Natural killer cell treated with Interleukin-12 subunit alpha and Interleukin-12 subunit beta and Interleukin-15 and Interleukin-18, amount 100 ng/mL, for 72 hours (primary cell): ENCODE measurements at places on chromosomes 2 and 18. TPM values are rescaled to one million over a fixed set of nuclear protein-coding genes. Genes with fewer than 3 reads are reported as not detected.

Gene CLEC4F
- 8.9 TPM for total RNA-seq

Gene LOXHD1
- not detected for total RNA-seq

Gene GPR55
- total RNA-seq = 5.5 TPM

Gene FBXO41
- total RNA-seq = 40.1 TPM

Gene FBLN7
- 0.61 TPM for total RNA-seq

Gene STK17B
- 162 TPM for total RNA-seq

Gene CDH19
- total RNA-seq = not detected

Gene FBXO15
- 0.90 TPM for total RNA-seq

Gene CAVIN2
- total RNA-seq = not detected

Gene LRP2
- total RNA-seq = not detected

Gene G6PC2
- not detected for total RNA-seq

DNA sequence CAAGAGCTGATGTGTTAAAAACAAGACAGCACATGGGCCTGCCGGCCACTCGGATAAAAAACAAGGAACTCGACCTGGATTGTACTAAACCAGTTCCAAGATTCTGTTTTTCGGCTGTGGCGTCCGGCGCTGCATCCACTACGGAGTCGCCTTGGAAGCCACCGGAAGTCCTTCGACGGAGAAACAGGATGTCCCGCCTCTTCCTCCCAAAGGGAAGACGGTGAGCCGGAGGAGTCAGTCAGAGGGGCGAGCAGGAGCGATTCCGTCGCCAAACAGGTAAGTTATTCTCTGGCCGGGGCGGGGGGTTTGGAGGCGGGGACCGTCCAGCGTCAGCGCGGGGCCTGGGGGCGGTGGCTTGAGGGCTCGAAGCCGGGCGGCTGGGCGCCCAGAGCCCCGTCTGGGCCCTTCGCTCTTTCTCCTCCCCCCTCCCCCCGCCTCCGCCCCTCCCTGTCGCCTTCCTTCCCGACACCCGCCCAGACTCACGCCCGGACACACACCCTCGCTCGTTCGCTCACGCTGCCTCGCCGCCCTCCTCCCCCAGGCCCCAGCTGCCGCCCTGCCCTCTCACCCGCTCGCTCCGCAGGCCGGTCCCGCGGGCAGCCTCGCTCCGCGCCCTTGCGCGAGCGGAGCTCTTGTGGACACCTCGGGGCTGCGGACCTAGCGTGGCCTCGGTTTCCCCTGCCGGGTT lies at the start of gene ZNF407:
ZNF407 (plus strand) TSS at position 209 of the 688 bp plus-strand sequence. CDS start 33,150 bp downstream, outside the sequence.
- no peaks in the 10 kb centered on the region for H3K27me3 ChIP-seq
- no peaks in the 10 kb centered on the region for H3K36me3 ChIP-seq
- H3K27ac ChIP-seq = peak within 1 kb of the TSS; percentile 98

DNA sequence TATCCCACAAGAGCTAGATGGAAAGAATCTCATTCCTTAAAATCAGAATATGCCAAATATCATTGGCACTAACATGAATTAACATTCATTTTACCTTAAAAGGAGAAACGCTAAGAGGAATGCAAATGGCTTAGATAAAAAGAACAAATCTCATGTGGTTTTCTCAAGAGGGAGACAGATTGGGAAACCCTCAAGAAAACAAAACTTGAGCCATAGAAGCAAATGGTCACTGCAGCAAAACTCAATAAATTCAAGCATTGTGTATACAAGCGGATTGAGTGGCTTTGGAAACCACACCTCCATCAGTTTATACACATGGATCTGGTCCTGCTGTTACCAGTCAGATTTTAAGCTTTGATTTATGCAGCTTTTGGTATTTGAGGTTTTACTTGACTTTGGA lies 1331.8 kb upstream of the ZEB2 start:
- H3K4me1 ChIP-seq = no peaks in the 10 kb centered on the region
- no peak overlapping the region for H3K4me3 ChIP-seq
- no peak overlapping the region for H3K27ac ChIP-seq
- H3K36me3 ChIP-seq = no peaks in the 10 kb centered on the region

GRCh38 chr2:124658373-124658772 lies 633.3 kb downstream of the CNTNAP5 start:
- H3K4me3 ChIP-seq = no peak overlapping the region
- no peak for DNase-seq
- no peaks in the 10 kb centered on the region for H3K36me3 ChIP-seq
- no peaks in the 10 kb centered on the region for H3K27me3 ChIP-seq
- H3K4me1 ChIP-seq = no peaks in the 10 kb centered on the region
- H3K27ac ChIP-seq = no peak overlapping the region

DNA sequence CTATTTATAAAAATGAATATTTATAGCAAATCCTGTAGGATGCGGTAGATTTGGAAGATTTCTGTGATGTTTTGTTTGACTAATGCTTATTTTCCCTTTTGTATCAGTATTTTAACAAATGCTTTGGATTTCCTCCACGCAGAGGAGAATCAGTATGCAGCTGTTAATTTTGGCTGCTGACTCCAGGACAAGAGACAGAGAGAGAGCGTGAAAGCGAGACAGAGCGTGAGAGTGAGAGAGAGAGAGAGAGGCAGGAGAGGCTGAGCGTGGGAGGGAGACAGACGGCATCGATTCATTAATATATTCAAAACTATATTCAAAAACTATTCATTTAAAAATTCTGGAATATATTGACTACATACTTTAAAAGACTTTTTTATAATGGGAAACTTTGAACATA lies 62.5 kb downstream of the RRM2 start:
- no peak overlapping the region for H3K4me3 ChIP-seq
- H3K27ac ChIP-seq = no peak overlapping the region
- no peaks in the 10 kb centered on the region for H3K27me3 ChIP-seq
- DNase-seq = no peak

- no peak for DNase-seq
- no peak overlapping the region for H3K27ac ChIP-seq
- H3K36me3 ChIP-seq = no peaks in the 10 kb centered on the region
- H3K4me1 ChIP-seq = no peaks in the 10 kb centered on the region
- H3K27me3 ChIP-seq = peaks cover 23% of the 10 kb centered on the region
Observed at GRCh38 chr2:126855606-126856005, 43.1 kb upstream of the TEX51 start.

DNA sequence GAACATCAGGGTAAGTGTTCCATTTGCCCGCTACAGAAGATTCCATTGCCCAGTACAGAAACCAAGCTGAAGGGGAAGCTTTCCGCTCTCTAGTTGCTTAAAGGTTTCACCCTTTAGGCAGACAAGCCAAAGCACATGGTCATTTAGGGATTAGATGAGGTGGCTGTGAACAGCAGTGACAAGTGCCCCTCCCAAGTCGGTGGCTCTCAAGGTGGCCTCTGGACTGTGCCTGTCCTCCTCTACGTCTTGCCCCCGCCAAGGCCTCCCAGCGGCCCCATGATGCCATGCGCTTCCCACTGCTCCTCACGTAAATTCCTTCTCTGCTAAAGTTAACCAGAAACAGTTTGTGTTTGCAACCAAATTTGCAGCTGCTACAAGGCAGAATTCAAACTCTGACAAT lies 24.2 kb upstream of the PTPN4 start:
- no peak for DNase-seq
- no peak overlapping the region for H3K27ac ChIP-seq
- no peaks in the 10 kb centered on the region for H3K36me3 ChIP-seq
- peaks cover 3% of the 10 kb centered on the region for H3K4me1 ChIP-seq

DNA sequence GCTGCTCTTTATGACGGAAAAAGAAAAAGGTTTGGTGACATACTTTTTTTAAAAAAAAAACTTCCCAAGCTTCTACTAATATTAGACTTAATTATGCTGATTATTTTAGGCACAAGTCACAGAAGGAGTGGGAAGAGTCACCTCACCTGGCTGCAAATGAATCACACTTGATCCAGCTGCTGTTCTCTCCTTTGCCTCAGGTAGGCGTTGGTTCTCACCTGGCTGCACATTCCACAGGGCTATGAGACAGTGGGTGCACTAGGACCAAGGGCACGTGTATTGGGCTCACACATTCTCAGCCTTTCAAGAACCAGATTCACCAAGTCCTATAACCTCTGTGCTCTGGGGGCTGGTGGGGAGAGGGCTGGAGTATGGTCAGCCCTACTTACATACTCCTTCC lies 93.3 kb downstream of the TGFA start:
- no peaks in the 10 kb centered on the region for H3K4me1 ChIP-seq
- H3K27ac ChIP-seq = no peak overlapping the region
- no peak overlapping the region for H3K4me3 ChIP-seq
- no peaks in the 10 kb centered on the region for H3K27me3 ChIP-seq
